ENCODE measurements at places on chromosomes 5 and 9.

GRCh38 chr9:93546356-93546755 is 30.0 kb upstream of the PHF2 start:
- DNase-seq = no peak

GRCh38 chr9:32348106-32348695 is 36.2 kb upstream of the ACO1 start:
- DNase-seq = no peak

- DNase-seq = no peak
Measured at GRCh38 chr5:108516785-108517184, 134.9 kb upstream of the FBXL17 start.

- DNase-seq = no peak
Measured at GRCh38 chr5:143236682-143237081, 166.8 kb downstream of the NR3C1 start.

DNA sequence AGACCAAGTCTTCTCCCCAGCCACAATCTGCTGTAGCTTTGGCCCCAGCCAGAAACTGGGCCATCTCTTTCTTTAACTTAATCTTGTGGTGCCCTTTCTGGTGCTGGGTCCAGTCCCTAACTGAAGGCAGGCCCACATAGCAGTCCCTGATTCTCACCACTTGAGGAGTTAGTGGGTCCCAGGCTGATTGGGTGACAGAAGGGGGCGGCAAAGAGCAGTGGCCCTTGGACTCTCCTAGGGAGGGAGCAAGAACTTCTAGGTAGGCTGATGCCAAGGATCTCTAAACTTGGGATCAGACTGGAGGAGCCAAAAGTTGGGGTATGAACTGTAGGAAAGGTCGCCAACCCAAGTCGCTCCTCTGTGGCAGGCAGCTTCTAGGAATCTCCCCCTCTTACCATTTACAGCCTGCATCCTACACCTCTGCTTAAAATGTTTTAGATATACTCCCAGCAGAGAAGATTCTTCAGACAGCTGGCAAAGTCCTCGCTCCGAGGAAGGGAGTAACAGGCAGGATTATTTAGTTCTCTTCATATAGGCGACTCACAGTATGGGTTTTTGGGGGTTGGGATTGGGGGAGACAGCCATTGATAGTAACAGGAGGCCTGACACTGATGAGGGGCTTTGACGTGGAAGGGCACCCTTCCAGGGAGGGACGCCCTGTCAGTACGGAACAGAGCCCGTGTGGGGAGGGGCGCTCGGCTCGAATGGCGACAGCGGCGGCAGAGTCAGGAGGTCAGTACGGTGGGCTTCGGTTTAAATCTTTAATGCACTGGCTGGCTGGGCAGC is 2.0 kb upstream of the CCL27 start:
- no peak for DNase-seq

- no peak for DNase-seq
Measured at GRCh38 chr5:39658866-39659265, 234.1 kb upstream of the DAB2 start.

DNA sequence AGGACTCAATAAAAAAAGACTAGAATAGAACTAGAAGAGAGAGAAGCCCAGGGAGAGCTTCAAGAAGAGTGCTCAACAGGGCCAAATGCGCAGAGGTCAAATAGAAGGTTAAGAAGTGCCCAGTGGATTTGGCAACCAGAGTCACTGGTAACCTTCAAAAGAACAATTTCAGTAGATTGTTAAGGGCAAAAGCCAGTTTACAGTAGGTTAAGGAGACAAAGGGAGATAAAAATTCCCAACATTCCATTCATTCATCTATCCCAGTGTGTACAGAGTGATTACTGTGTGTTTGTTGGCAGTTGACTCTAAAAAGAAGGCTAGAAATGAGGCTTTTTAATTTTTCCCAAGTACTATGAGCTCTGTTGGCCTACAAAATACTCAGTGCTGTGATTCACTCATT is 69.4 kb downstream of the RIGI start:
- DNase-seq = no peak

DNA sequence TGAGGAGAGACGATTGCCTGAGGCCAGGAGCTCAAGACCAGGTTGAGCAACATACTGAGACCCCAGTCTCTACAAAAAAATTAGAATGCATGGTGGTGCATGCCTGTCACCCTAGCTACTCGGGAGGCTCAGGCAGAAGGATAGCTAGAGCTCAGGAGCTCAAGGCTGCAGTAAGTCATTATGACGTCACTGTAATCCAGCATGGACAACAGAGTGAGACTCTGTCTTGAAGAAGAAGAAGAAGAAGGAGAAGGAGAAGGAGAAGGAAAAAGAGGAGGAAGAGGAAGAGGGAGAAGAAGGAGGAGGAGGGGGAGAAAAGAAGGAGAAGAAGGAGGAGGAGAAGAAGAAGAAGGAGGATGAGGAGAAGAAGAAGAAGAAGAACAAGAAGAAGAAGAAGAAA is 519.1 kb downstream of the CDH9 start:
- no peak for DNase-seq

- DNase-seq = no peak
Measured at GRCh38 chr9:94967482-94967881, 241.0 kb downstream of the AOPEP start.

- no peak for DNase-seq
Measured at GRCh38 chr9:123540457-123540856, 184.5 kb downstream of the CRB2 start.

DNA sequence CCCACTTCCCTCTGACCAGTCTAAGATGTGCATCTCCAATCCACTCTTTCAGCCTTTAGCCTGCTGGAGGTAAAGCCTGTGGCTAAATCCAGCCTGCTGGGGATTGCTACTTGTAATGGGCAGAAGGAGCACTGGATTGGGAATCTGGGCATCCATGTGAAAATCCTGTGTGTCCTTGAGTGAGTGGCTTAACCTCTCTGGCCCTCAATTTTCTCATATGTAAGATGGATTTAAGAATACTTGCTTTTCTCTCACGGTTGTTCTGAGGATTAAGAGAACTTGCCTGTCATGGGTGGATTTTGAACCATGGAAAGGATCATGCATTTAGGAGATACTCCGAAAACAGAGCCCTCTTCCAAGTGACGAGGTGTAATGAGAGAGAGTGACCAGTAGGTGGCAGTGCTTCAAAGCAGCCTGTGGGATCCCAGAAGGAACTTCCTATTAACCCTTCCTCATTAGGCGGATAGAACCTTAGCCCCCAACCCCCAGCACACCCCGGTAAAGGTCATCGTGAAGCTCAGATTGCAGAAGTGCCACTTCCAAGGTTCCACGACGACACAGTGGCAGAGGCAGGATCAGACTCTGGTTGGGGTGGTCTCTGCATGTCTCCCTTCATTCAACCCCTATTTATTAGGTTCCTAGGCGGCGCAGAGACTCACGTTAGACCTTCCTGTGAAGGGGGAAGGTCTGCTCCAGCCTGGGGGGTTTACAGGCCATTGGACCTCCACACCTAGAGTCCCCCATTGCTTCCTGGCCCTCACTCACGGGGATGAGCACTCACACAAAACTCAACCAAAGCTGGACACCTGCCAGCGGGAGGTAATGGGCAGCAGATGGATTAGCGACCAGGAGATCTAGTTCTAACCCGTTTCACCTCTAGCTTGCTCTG is 68.7 kb upstream of the ZNF618 start:
- no peak for DNase-seq

- DNase-seq = no peak
Measured at GRCh38 chr5:83353774-83354173, 117.8 kb upstream of the VCAN start.

DNA sequence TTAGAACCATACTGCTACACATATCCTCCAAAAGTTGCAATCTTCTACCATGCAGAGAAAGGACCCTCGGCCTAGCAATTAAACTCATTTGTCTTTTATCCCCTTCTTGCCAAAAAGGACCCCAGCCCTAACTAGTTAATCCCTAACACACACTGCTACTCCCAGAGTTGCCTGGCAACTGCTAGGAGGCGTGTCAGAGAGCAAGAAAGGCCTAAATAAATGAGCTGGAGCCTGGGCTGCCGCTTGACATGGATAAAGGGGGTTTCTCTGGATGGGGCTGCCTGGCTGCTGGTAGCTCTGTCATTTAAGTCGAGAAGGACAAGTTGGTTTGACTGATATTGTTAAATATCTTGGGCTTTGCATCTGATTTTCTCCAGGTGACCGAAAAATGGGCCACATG is 194.8 kb downstream of the CRB2 start:
- DNase-seq = no peak

GRCh38 chr5:122126177-122126755 is 3.1 kb upstream of the ZNF474 start:
- DNase-seq = no peak

GRCh38 chr9:77176106-77176505 is 1.2 kb upstream of the VPS13A start:
- DNase-seq = no peak

DNA sequence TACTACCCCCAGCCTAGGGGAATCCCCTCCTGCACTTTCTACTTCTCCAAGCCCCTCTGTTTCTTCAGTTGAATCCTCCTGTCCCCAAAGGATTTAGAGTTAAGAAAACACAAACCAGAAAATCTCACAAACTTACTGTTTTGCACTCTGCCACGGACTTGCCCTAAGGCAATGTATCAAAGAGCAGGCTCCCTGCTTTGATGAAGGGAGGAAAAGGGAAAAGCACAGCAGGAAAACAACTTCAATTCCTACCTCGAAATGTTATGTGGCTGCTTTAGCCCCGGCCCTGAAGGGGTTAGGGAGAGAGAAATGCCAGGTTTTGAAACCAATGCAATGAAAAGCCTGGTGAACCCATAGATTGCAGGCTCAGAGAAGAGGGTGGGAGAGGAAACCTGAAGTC is 254.7 kb downstream of the MAN2A1 start:
- no peak for DNase-seq

DNA sequence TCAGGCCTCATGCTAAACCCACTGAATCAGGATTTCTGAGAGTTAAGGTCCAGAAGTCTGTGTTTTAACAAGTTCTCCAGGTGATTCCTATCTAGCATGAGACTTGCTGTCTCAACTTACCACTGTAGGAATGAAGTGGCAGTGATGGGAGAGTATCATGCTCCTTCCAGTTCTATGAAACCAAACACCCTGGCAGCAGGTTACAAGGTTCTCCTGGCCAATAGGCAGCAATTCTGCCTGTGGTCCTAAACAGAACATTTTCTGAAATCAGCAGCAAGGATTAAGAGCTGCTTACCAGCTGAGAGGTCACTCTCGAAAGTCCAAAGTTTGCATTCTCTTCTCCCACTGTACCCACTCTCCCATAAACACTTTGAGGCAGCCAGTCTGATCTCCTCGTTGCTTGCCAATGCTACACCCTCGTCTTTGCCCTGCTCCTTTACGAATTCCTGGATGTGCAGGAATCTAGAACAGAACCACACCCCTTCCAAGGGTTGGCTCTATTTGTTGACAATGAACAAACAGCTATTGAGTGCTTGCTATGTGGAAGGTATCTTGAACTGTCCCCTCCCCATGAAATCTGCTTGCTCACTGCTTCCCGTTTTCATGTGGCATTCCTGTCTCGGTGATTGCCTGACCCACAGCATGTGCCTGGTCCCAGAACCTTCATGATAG is 100.5 kb downstream of the TMEM174 start:
- no peak for DNase-seq

DNA sequence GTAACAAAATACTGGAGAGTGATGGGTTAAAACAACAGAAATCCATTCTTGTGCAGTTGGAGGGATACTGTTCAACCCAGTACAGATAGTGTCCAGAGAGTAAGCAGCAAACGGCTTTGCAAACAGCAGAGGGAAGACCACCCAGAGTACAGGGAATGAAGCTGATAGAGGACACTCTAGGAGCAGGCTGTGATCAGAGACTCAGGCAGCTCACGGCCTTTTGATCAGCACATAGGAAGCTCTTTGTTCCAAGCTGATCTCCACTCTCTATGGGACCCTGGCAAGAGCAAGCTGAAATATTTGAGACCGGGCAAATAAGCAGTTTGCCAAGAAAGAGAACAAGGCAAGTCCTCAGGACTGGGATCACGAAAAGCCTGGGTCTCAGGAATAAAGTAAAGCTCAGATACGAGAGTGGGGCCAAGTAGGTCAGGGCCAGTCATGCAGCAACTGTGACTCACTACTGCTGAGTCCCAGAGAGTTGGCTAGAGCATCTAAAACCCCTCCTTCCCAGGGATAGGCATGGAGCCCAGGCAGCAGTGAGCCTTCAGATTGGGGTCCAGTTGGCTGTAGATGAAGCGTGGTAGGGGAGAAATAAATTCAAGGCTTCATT is 52.4 kb downstream of the MELK start:
- DNase-seq = no peak

DNA sequence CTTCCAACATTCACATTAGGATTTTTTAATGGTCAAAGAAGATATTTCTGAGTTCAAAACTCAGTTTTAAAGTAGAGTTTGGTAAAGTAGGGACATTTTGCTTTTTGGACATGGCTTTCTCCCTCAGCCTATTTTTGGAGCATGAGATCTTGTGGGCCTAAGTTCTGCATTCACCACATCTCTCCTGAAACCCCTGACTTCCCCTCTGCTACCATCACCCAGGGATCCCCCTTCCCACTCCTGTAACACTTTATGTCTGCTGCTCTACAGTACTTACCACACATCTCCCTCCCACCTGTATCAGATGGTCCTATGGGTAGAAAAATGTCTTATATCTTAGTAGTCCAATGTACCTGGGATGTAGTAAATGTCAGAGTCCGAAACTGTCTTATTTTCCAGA is 48.2 kb upstream of the JAK2 start:
- DNase-seq = no peak

DNA sequence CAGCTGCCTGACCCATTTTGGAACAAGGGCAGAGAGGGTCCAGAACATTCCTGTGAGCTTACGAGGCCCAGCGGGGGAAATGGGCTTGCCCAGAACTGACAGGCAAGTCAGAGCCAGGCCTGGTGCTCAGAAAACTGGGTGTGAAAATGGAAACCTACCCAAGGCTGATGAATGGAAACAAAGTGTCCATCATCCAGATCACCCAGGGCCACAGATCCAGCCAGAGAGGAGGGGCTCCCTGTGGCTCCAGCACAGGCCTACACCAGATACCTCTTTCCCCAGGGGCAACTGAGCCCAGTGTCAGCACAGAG is 3.1 kb downstream of the CLTB start:
- no peak for DNase-seq

DNA sequence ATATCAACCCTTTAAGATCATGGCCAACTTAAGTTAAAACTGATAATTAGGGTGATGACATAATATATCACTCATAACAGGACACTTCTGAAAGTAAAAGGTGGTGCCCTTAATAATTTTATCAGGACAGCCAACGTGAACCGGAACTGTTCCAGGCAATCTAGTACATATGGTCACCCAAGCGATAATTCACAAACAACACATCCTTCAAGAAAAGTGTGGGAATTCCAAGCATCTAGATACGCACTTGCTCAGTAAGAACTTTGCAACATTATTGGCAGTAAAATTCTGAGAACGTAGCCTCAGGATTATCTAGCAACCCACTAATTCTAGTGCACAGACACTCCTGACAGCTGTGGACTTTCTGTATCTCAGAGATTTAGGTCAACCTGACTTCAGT is 85.7 kb downstream of the ALDH7A1 start:
- DNase-seq = no peak

- DNase-seq = no peak
Measured at GRCh38 chr5:164748861-164749260, 1243.4 kb downstream of the MAT2B start.

DNA sequence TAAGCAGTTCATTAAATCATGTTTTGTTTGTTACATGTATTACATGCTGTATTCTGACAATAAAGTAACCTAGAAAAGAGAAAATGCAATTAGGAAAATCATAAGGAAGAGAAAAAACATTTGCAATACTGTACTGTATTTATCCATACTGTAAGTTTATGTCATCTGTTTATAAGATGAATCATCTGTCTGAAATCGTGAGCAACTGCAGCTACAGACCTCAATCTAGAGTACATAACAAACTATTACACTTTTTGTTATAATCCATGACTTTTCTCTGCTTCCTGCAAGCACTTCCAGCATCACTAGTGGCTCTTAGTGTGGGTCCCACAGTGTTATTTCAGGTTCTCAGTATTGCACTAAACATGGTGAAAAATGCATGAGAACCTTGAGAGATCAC is 144.4 kb upstream of the NR4A3 start:
- no peak for DNase-seq

Measured in NCI-H1436 treated with DMSO at 0.1 percent for 48 hours (cell line).